ENCODE measurements at places on chromosomes 5 and 9.

DNA sequence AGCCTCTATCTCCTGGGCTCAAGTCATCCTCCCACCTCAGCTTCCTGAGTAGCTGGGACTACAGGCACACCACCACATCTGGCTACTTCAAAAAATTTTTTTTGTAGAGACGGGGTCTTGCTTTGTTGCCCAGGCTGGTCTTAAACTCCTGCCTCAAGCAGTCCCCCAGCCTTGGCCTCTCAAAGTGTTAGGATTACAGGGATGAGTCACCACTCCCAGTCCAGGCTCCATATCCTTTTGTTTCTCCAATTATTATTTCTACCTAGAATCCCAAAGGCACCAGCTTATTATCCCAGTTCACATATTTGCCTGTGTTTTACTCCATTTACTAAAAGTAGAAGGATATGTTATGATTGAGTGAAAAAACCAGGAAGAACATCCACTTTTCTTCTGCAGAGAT, 84.9 kb downstream of the TEK start:
- no peaks in the 10 kb centered on the region for H3K36me3 ChIP-seq
- no peak for DNase-seq
- no peaks in the 10 kb centered on the region for H3K4me1 ChIP-seq
- no peak overlapping the region for H3K4me3 ChIP-seq
- no peaks in the 10 kb centered on the region for H3K27me3 ChIP-seq

DNA sequence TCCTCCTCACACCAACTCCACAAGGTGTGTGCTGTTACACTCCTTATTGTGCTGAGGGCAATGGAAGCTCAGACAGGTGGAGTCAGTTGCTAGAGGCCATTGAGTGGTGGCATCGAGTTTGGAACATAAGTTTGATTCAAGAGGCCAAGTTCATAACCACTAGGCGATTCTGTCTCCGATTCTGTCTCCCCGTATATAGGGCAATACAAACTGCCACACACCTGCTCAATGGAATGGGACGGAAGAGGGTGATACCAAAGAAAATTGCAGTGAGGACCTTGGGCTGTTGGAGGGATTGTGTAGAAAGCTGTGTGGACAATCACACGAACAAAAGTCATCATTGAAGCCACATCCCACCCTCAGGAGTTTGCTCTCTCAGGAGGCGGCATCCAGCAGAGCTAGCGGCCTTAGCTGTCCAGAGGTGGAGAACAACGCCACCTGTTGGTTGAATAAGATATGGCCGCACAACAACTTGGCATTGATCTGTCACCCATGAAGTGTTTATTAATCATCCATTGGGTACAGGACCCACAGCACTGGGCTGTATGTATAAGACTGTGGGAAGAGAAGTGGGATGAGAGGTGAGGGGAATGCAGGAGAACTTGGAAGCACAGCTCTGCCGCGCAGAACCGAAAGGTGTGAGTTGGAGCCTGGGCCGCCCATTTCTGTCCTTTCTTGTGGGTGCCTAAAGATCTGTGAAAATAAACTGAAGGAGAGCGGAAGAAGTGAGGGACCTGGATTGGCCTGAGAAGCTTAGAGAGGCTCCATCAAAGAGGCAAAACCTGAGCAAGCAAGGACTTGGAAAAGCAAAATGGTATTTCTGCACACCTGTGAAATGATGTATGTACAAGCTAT, 16.1 kb upstream of the NEUROG1 start:
- DNase-seq: peak; percentile 76
- H3K4me1 ChIP-seq: no peaks in the 10 kb centered on the region
- H3K27ac ChIP-seq: no peak overlapping the region
- H3K27me3 ChIP-seq: peaks cover under 1% of the 10 kb centered on the region

DNA sequence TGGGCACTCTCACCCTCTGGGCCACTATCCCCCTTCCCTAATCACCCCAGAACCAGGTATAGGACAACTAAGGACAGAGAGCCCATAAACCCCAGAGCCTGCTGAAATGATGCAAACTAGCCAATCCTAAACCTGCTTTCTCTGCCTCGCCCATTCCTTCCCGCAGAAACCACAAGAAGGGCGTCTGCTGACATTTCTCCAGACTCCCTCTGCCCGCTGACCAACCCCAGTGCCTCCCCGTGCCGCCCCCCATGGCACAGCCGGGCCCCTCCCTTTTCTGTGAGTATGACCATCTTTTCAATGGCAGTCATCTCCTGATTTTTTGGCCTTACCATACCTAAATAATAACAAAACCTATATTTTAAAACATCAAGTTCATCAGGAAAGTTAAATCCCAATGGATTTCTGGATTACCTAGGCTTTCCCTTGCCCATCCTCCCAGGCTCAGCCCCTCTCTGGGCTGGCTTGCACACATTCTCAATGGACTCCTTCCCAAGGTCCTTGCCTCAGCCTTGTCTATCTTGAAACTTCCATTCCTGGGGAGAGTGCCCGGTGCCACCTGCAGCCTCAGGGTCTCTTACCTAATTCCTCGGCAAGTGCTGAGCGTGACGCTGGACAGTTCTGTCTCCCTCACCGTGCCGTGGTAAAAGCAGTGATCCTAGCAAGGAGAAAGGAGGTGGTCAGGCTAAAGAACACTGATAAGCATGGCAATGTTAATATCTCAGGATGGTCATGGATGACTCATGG, 45.2 kb downstream of the ADAM19 start:
- H3K27me3 ChIP-seq: no peaks in the 10 kb centered on the region
- H3K4me1 ChIP-seq: no peaks in the 10 kb centered on the region
- no peaks in the 10 kb centered on the region for H3K36me3 ChIP-seq
- H3K4me3 ChIP-seq: no peak overlapping the region

DNA sequence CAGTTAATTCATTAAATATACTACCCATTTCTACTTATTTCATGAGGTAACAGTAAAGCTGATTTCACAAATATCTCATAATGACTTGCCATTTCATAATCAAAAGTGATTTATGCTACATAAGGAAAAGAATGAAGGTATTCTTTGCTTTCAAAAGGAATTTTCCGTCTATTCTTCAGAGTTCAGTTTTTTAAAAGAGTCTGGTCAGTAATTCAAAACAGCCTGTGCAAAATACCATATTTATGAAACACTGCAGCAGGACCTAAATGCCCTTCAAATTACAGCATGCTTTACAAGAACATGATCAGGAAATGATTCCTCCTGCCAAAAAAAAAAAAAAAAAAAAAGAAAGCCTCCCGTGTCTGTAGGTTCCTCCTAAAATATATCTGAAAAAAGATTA, 154.7 kb downstream of the KIAA0825 start:
- no peaks in the 10 kb centered on the region for H3K4me1 ChIP-seq
- no peak overlapping the region for H3K27ac ChIP-seq
- no peaks in the 10 kb centered on the region for H3K27me3 ChIP-seq

DNA sequence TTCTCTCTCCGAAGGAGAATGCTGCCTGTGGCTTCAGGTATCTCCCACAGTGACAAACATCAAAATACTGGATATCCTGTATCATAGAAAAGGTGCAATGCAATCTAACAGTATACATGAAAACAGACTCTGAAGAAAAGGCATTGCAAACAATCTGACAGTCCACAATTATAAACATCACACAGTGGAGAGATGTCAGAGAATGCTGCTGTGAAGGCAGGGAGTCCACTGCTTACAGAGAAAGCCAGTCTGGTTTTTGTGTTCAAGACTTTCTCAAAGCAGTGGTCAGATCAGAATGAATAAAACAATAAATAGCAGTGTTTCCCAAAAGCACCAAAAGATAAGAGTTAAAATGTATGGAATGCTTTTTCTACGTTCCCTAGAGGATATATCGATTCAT, 28.7 kb downstream of the TTC23L start:
- no peak overlapping the region for H3K27ac ChIP-seq
- no peaks in the 10 kb centered on the region for H3K36me3 ChIP-seq
- no peak overlapping the region for H3K4me3 ChIP-seq
- no peaks in the 10 kb centered on the region for H3K4me1 ChIP-seq

- H3K27me3 ChIP-seq: no peaks in the 10 kb centered on the region
- H3K4me3 ChIP-seq: peak overlapping the region; percentile 90
- peak overlapping the region; percentile 99 for H3K27ac ChIP-seq
- peak; percentile 93 for DNase-seq
- H3K36me3 ChIP-seq: no peaks in the 10 kb centered on the region
Measured at GRCh38 chr5:180831139-180832093, 28.8 kb upstream of the MGAT1 start.

- no peaks in the 10 kb centered on the region for H3K4me1 ChIP-seq
- H3K4me3 ChIP-seq: no peak overlapping the region
- no peak for DNase-seq
- no peak overlapping the region for H3K27ac ChIP-seq
Measured at GRCh38 chr5:111929867-111930266, 172.9 kb upstream of the NREP start.

- H3K4me3 ChIP-seq: no peak overlapping the region
- DNase-seq: no peak
- H3K4me1 ChIP-seq: no peaks in the 10 kb centered on the region
Measured at GRCh38 chr9:76713381-76713780, 50.9 kb upstream of the PCA3 start.
